ENCODE measurements at places on chromosomes 2 and 18. TPM values are rescaled to one million over a fixed set of nuclear protein-coding genes. Genes with fewer than 3 reads are reported as not detected.

Gene WIPF1
- total RNA-seq, result 20.9 TPM

Gene LNPK
- total RNA-seq, result 44.0 TPM

Gene CCDC85A
- total RNA-seq, result 2.7 TPM

Gene DSG4
- not detected for total RNA-seq

DNA sequence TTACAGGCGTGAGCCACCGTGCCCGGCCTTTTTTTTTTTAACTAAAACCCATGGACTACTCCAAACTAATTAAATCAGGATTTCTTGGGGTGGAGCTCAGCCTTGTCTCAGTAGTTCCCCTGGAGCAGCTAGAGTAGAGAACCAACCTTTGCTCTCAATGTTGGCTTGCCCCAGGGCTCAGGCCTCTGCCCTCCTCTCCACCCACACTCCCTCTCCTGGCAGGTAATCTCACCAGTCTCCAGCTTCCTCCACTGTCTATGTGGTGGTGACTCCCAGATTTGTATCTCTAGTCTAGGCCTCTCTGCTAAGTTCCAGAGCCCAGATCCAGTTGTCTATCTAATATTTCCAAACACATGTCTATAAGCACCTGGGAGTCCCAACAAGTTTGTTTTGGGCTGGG, 9.6 kb upstream of the MTA3 start:
- peak; percentile 39 for DNase-seq

DNA sequence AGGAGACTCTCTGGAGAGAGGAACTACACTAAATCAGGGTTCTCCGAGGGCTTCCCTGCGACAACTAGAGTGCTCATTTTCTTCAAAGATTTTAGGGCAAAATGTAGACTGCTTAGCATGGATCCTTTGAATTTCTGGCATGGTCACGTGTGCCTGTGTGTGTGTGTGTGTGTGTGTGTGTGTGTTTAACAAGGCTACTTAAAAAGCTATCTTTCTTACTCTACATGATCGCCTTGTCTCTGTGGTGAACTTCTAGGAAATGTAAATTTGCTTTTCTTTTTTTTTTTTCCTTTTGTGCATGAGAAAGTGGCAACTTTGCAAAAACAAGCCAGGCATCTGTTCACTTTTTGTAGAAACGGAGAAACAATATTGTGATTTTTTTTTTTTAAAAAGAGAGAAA, 43.9 kb downstream of the SOX11 start:
- DNase-seq, result no peak

DNA sequence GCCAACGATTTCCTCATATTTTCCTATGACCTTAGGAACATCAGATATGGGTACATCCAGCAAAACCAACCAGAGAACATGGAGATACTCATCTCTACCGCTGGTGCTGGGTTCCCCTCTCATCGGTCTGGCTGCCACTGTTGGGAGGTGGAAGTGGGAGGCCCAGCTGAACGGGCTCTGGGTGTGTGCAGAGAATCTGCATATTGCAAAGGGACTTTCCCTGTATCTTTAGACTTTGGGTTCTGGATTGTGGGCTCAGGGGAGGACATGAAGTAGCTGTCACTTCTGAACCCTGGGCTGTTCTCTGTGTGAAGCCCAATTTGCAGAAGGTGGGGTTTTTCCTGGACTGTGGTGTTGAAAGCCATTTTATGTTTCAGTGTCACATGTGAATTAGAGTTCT, 30.0 kb downstream of the RAPGEF4 start:
- no peak for DNase-seq

DNA sequence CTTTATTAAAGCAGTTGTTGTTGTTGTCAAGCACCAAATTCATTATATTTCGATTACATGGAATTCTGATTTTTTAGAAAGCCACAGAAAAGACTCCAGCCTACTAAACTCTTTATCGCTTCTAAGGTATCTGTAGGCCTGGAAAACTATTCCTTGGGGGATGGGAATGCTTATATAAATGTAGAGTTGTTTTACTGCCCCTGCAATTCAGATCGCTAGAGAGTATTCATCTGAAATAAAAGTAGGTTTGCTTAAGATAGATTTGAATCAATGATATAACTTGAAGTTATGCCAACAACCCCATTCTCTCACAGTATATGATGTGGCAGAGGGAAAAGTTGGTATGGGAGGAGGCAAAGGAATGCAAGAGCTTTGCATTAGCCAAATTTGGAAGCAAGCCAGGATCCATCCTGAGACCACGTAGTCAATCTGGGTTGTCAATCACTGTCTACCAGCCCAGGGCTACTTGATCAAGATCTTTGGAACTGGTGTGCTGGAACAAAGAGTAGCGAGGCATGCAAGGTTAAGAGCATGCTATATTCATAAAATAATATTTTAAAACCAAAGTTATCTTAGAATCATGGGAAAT, 95.9 kb downstream of the LYPD6B start:
- no peak for DNase-seq

Data from cardiac septum (tissue), 1 donor.